ENCODE measurements at places on chromosomes 12 and 14. TPM values are rescaled to one million over a fixed set of nuclear protein-coding genes. Genes with fewer than 3 reads are reported as not detected.

The TBX5 gene
- not detected for total RNA-seq

The OTOGL gene
- 0.56 TPM for total RNA-seq

The P2RX7 gene
- total RNA-seq = 2.2 TPM

The YLPM1 gene
- total RNA-seq = 45.1 TPM

The LRRC43 gene
- total RNA-seq = 0.16 TPM

The MUCL1 gene
- not detected for total RNA-seq

The NOXRED1 gene
- total RNA-seq = 0.21 TPM

DNA sequence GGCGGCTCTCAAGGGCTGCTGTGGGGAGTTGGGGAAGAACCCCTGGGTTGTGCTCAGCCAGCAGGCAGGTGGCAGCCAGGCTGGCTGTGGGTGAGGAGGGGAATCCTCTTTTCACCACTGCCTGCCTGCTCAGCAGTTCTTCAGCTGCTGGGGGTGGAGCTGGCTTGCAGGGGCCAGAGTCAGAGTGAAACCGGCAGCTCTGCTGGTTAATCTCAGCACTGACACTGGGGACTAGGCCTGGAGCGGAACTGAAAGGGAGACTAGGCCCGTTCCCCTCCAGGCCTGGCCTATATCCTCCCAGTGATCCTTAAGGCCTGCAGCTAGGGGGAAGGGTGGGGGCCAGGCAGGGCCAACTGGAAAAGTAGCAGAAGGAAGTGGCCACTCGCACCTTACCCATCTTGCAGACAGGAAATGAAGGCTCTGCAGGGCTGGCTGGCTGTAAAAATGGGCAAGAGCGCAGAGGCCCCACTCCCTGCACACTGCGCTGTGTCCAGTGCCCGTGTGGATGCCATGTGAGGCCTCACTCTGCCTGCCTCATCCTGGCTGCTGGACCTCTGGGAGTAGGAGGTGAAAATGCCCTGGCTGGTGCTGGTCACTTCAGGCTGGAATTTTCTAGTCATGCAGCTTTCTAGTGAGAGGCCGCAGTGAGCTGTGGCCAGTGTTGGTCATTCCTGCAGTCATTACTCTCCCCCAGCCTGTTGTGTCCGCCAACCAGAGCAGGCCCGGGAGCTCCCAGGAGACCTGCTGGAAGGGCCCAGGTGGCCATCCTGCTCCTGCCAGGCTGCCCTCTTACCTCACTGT, 39.4 kb downstream of the SH2B3 start:
- H3K4me3 ChIP-seq = peak overlapping the region; percentile 59
- peak; percentile 94 for DNase-seq
- H3K36me3 ChIP-seq = peaks cover 33% of the 10 kb centered on the region
- peak overlapping the region; percentile 95 for H3K27ac ChIP-seq
- H3K27me3 ChIP-seq = no peaks in the 10 kb centered on the region

DNA sequence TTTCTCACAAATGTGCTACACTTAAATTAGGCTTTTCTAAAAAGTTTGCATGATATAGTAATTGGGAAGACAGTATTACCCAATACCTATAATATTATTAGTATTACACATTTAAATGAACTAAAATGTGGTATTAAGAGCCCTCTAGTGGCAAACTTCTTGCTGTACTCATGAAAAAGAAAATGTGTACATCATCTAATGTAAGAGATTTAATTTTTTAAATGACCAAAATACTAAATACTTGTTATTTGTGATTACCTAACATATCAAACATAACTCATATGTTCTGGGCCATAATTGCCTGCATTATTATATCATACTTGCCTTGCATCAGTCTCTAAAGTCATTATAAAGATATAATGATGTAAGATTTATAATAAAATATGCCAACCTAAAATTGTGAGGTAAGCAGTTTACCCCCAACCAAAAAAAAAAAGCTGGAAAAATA, 64.2 kb downstream of the DNAI7 start:
- H3K27ac ChIP-seq = no peak overlapping the region
- H3K4me3 ChIP-seq = no peak overlapping the region
- H3K4me1 ChIP-seq = peaks cover 2% of the 10 kb centered on the region
- H3K27me3 ChIP-seq = no peaks in the 10 kb centered on the region
- H3K36me3 ChIP-seq = no peaks in the 10 kb centered on the region

- DNase-seq = no peak
- no peaks in the 10 kb centered on the region for H3K27me3 ChIP-seq
- no peaks in the 10 kb centered on the region for H3K36me3 ChIP-seq
- H3K27ac ChIP-seq = peak overlapping the region; percentile 78
- peaks cover 24% of the 10 kb centered on the region for H3K4me1 ChIP-seq
Measured at GRCh38 chr12:92421042-92421441, 275.4 kb upstream of the BTG1 start.

GRCh38 chr14:45201905-45202304, 51.1 kb downstream of the MIS18BP1 start:
- no peak overlapping the region for H3K4me3 ChIP-seq
- no peak overlapping the region for H3K27ac ChIP-seq
- H3K4me1 ChIP-seq = no peaks in the 10 kb centered on the region
- no peaks in the 10 kb centered on the region for H3K27me3 ChIP-seq
- H3K36me3 ChIP-seq = peaks cover 2% of the 10 kb centered on the region

DNA sequence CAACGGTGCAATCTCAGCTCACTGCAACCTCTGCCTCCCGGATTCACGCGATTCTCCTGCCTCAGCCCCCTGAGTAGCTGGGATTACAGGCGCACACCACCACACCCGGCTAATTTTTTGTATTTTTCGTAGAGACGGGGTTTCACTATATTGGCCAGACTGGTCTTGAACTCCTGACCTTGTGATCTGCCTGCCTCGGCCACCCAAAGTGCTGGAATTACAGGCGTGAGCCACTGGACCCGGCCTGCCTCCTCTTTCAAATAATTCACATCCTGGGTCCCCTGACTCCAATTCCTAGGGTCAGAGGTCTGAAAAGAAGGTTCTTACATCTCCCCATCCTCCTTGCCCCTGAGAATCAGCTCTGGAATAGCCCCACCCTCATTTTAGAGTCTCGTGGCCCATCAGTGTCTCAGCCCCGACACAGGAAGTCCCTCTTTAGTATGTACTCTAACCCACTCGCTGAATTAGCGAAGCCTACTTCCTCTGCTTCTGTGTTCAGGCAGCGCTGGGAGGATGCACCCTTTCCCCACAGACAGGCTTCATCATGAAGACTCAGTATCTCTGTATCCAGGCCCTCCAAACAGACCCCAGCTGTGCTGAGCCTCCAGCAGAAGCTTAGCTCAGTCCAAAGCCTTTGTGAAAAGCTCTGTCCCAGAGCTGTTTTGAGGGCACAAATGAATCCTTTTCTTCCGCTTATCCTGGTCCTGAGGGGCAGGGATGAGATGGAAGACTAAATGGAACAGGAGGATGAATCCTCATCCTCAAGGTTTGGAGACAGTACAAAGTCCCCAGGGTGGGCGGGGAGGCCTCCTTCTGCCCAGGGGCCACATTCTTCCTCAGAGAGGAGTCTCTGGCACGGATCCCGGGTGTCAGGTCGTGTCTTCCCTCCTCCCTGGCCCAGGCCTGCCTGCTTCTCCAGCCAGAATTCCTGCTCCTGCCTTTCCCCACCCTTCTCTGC, 3.5 kb downstream of the LPAR5 start:
- H3K27me3 ChIP-seq = no peaks in the 10 kb centered on the region
- H3K27ac ChIP-seq = peak overlapping the region; percentile 90
- H3K36me3 ChIP-seq = no peaks in the 10 kb centered on the region
- H3K4me1 ChIP-seq = peaks cover 52% of the 10 kb centered on the region
- peak; percentile 81 for DNase-seq

GRCh38 chr14:37622231-37622923, 26.9 kb downstream of the TTC6 start:
- H3K36me3 ChIP-seq = no peaks in the 10 kb centered on the region
- no peaks in the 10 kb centered on the region for H3K4me1 ChIP-seq
- no peak overlapping the region for H3K27ac ChIP-seq
- H3K27me3 ChIP-seq = no peaks in the 10 kb centered on the region
- no peak overlapping the region for H3K4me3 ChIP-seq

DNA sequence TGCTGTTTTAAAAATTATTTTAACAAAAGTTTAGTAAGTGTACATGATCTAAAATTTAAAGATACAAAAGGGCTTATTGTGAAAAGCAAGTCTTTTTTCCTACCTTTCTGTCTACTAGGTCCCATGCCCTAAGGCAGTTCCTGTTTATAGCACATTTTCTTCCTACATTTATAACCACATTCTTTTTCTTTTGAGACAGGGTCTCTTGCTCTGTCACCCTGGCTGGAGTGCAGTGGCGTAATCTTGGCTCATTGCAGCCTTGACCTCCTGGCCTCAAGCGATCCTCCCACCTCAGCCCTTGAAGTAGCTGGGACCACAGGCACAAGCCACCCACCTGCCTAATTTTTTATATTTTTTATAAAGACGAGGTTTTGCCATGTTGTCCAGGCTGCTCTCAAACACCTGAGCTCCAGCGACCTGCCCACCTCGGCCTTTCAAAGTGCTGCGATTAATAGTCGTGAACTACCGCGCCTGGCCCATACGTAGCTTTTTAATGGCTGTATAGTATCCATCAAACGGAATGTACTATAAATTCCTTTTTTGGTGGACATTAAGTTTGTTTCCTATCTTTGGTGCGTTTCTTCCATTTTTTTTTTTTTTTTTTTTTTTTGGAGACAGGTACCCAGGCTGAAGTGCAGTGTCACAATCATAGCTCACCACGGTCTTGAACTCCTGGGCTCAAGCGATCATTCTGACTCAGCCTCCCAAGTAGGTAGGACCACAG, 20.9 kb downstream of the FRS2 start:
- no peak overlapping the region for H3K4me3 ChIP-seq
- H3K36me3 ChIP-seq = no peaks in the 10 kb centered on the region
- H3K27me3 ChIP-seq = no peaks in the 10 kb centered on the region
- no peaks in the 10 kb centered on the region for H3K4me1 ChIP-seq
- no peak overlapping the region for H3K27ac ChIP-seq

DNA sequence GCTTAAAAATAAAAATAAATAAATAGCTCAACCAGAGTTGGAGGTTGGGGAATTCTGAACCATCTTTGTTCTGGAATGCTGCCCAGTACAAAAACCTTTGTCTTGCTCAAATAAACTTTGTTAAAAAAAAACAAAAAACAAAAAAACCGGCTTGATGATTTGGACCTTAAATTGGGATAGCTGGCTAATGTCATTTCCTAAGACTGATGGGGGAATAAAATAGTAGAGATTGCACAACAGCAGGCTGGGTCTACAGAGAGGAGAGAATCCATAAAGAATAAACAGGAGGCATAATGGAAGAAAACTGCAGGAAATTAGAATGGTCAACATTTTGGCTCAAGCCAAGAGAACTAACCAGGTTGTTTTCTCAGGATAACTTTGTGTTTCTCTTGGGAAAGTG, 370.9 kb downstream of the AEBP2 start:
- H3K27me3 ChIP-seq = no peaks in the 10 kb centered on the region
- H3K4me1 ChIP-seq = no peaks in the 10 kb centered on the region
- no peak for DNase-seq

GRCh38 chr12:90151491-90152015, 442.9 kb upstream of the ATP2B1 start:
- no peaks in the 10 kb centered on the region for H3K36me3 ChIP-seq
- no peak overlapping the region for H3K4me3 ChIP-seq
- no peak for DNase-seq
- H3K27ac ChIP-seq = no peak overlapping the region

- no peak overlapping the region for H3K4me3 ChIP-seq
- H3K27me3 ChIP-seq = no peaks in the 10 kb centered on the region
- H3K36me3 ChIP-seq = no peaks in the 10 kb centered on the region
- no peak overlapping the region for H3K27ac ChIP-seq
Measured at GRCh38 chr12:41992022-41992421, 152.7 kb downstream of the GXYLT1 start.

DNA sequence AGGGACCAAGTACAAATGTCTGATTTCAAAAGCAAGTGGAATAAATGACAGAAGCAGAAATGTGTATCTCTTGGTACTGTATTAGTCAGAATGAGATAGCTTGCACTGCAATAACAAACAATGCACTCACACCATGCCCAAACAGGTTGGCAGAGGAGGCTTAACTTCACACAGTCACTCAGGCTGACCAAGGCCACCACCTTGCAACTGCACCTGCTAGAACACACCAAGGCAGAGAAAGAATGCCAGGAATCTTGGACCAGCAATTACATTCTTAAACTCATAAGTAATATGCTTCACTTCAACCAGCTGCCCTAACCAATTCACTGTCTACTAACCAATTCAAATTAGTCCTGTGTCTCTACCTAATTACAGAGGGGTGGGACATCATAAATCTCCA, 378.3 kb downstream of the BCL11B start:
- H3K27ac ChIP-seq = no peak overlapping the region
- no peak for DNase-seq
- no peaks in the 10 kb centered on the region for H3K36me3 ChIP-seq
- no peak overlapping the region for H3K4me3 ChIP-seq

DNA sequence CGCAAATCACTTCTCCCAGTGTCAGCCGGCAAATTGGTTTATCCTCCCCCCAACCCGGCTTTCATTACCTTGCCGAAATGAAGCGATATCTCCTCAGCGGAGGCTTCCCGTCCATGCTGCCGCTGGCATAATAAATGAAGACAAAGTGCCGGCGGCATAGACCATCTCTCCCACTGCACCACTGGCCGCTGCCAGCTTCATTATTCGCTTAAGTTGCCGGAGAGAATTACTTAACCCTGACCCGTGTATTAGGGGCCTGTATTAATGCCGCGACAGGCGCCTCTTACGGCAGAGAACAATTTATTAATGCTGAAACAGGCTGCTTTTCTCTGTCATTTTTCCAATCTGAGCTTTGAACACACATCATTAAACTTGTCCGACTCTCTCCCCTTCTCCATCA, 17.5 kb upstream of the GPATCH2L start:
- H3K27me3 ChIP-seq = peaks cover 10% of the 10 kb centered on the region

- H3K36me3 ChIP-seq = no peaks in the 10 kb centered on the region
- no peak overlapping the region for H3K27ac ChIP-seq
- no peaks in the 10 kb centered on the region for H3K4me1 ChIP-seq
- DNase-seq = no peak
- H3K4me3 ChIP-seq = no peak overlapping the region
Measured at GRCh38 chr14:32134448-32135097, 57.5 kb downstream of the ARHGAP5 start.

DNA sequence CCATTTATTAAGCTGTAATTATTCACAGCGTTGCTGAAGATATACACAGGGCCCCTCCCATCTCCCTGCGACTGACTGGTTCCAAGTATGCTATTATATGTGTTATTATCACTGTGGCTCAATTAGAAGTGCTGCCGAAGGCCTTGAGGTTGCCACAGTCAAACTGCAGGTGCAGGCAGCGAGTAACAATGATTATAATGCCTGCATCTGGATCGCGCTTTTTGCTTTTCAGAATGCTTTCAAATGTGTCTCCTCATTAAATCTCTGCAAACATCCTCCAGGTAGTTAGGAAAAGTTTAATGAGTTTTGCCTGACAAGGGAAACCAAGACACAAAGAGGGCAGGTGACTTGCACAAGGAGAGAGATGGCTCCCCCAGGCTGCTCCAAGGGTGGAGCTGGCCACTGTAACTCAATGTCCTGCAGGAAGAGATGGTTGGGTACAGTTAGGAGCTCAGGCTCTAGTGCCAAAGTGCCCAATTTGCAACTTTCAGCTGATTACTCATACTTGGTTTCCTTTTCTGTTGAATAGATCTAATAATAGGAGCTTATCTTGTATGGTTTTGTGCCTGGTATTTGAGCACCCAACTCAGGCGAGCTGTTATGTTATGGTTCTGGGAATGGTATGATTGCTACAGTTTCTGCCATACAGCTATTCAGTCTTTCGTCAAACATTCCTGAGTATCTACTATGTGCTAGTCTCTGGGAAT, 1.7 kb upstream of the SYNE3 start:
- no peaks in the 10 kb centered on the region for H3K36me3 ChIP-seq
- DNase-seq = no peak
- H3K27me3 ChIP-seq = no peaks in the 10 kb centered on the region
- H3K4me3 ChIP-seq = peak overlapping the region; percentile 42
- H3K4me1 ChIP-seq = peaks cover 53% of the 10 kb centered on the region

- no peak overlapping the region for H3K27ac ChIP-seq
- peaks cover 6% of the 10 kb centered on the region for H3K27me3 ChIP-seq
- H3K4me3 ChIP-seq = no peak overlapping the region
- H3K36me3 ChIP-seq = no peaks in the 10 kb centered on the region
- H3K4me1 ChIP-seq = no peaks in the 10 kb centered on the region
Measured at GRCh38 chr12:124601706-124602105, 34.3 kb upstream of the NCOR2 start.

Measured in GM12878 (cell line).